ENCODE measurements at places on chromosomes 3 and 15.

GRCh38 chr3:136604961-136605360, 147.2 kb downstream of the STAG1 start:
- no peak for DNase-seq

GRCh38 chr3:122681974-122682409, 1.4 kb downstream of the PARP14 start:
- no peak for DNase-seq

DNA sequence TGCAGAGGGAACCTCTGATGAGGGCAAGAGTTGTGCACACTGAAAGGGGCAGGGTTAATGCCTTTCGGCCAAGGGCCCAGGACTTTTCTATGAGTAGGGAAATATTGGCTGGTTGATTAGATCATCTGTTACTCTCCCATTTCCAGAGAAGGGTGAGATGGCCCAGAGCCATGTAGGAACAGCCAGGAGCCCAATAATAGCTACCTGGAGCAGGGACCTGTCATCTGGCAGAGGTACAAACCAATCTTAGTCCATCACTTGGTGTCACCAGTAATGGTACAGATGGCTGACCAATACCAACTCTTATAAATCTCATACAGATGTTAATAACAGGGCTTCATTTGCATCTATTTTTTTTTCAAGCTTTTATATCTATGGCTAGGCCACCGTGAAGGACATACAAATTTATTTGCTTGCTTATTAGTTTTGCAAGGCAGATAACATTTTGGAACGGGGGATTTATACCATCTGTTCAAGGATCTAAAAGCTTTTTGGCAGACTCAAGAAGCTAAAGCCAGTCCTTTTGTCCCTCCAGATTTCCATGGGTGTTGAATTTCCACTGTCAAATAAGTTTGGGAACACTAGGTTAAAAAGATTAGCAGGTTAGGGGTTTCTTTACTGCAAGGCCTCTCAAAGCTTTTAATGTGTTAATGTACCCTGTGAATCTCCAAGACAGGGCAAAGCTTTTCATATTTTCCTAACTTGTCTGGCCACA, 79.3 kb downstream of the TNIK start:
- no peak for DNase-seq

DNA sequence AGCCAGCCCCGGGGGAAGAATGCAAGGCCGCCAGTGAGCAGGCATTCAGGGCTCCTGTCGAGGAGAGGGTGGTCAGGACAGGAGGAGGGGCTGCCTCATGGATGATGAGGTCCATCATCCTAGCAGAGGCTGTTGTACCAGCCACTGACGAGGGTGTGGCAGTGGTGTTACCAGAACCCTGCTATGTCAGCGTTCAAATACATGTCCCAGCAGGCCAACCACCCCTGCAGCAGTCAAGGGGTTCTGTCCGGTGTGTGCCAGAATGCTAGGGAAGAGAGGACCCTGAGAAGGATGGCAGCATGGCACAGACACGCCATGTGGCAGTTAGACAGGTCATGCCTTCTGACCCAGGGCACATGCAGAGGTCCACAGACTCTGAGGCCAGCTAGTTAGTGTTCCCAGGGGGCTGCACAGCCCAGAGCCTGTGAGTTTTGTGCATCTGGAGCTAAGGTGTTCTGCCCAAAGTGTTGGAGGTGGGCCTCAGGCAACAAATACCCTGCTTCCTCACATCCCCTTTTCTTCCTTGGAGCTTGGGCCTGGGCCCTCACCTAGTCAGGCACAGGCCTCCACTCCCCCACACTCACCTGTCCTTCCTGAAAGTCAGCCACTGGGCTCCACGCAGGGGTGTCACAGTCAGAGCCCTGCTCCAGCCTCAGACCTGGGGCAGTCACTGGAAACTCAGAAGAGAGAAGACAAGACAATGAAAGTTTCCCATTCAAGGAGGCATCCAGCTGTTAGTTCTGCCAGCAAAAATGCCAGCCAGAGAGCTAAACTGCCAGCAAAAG, 7.8 kb downstream of the PAK6 start:
- no peak for DNase-seq

GRCh38 chr3:193780810-193781478, 187.9 kb downstream of the OPA1 start:
- DNase-seq = peak; percentile 16

- no peak for DNase-seq
Observed at GRCh38 chr15:48924528-48925393, 39.0 kb downstream of the SHC4 start.

- DNase-seq = no peak
Observed at GRCh38 chr3:95750097-95750496, 1064.3 kb upstream of the EPHA6 start.

DNA sequence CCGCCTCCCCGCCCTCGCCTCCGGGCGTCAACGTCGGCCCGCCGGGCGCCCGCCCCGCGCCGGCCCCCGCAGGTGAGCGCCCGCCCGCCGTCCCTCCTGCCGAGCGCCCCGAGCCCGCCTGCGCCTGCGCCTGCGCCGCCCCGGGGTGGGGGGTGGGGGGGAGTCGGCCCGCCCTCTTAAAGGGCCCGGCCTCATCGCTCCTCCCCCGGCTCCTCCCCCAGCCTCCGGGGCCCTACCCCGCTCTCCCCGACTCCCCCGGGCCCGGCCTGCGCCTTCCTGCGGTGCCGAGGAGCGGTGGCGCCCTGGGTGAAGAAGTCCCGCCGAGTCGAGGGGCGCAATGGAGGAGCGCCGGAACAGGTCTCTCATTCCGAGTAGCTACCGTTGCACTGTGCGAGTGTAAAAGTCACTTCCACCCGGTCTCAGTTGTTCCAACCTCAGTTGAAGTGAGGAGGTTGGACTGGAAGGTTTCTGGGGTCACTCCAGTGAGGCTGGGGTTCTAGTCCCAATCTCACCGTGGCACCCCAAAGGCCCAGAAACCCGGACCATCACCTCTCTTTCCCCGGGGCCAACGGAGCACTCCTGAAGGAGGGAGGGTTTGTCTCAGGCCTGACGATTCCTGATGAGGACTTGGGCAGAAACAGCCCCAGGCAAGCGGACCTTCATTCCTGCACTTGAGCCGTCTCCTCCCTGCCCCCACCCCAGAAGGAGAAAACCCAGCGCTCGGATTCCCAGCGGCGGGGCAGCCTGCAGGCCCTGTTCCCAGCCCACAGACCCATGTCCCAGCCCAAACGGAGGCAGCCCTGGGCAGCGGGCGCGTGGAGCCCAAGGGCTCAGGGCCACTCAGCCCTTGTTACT, 1.5 kb upstream of the TNK2 start:
- peak; percentile 80 for DNase-seq

GRCh38 chr15:98648654-98649471, 524 bp downstream of the IGF1R start:
- DNase-seq = no peak

DNA sequence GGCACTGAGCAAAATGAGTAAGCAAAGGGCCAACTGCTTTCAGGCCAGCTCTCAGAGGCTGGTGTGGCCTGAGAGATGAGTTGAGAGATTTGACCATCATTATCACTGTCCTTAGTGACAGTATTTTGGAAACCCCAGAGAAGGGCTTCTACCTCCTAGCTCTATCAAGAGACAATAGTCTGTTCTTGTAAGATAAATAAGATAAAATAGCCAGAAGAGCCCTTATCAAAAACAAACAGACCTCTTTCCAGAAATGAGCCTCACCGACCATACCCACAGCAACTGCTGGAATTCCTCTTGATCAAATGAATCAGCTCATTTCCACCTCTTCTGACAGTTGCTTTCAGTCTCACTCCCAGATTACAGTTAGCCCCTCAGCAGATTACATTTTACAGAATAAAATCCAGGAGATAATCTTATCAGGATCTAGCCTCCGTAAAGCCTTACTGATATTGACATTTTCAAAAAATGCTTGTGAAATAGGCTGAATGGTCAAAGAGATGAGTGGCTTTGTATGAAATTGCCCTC, 4.5 kb downstream of the HDC start:
- no peak for DNase-seq

DNA sequence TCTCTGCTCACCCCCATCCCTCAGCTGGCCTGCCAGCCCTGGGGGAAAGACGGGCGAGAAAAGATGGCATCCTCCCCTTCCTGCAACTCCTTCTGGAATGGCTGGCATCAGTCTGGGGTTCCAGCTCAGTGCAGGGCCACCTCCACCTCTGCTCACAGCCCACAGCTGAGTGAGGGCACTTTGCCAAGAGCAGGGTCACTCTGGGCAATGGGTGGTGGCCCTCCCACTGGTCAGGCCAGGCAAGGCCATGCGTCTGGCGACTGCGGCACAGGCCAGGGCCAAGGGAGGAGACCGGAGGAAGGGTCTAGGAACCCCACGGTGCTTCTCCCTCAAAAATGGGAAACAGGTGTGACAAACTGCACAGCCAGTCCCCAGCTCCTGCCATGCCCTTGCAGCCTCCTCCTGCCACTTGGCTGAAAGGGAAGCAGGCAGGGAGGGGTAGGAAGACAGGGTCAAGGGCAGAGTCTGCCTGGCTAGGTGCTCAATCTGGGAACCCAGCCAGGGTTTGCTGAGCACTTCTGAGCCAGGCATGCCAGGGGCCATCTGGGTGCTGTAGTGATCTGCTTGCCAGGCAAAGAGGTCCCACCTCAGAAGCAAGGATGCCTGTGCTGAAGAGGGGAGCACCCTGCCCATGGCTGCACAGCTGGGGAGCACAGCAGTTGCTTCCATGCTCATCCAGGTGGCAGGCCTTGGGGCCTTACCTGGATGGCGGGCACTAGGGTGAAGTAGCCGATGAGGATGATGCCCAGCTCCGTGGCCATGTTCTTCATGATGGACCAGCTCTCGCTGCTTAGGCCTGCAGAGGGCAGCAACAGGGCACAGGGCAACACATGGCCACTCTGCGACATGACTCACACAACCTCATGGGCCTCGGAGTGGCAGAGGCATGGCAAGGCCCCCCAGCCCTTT, 41.2 kb downstream of the PTPN23 start:
- no peak for DNase-seq

DNA sequence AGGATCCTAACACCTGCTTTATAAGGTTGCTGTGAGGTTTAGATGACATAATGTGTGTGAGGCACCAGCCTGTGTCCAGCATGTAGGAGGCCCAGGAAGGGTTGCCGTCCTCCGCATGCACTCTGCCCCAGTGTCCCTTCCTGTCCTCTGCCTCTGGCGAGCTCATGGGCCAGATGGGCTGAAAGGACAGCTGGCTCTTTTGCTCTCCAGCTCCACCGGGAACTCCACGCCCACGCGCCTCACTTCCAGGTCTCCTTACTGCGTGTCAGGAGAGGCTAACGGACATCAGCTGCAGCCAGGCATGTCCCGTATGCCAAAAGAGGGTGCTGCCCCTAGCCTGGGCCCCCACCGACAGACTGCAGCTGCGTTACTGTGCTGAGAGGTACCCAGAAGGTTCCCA, 12.2 kb downstream of the MUC20 start:
- no peak for DNase-seq

DNA sequence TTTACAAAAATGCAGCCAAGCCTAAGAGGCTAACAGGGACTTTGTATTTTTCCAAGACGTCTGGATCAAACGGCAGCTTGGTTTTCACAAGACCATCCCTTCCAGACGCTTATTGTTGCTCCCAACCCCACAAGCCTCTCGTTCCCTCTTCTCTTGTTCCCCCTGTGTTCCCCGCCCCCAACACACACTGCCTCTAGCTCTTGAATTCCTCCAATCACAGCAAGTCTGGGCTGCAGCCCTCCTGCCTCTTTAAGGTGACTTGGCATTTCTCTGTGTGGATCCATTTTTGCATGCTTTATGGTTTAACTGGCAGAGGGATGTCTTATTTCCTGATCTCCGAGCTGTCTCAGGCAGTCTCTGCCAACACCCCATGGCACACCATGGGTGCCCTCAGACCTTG, 182.2 kb downstream of the ABHD5 start:
- DNase-seq = no peak

- no peak for DNase-seq
Observed at GRCh38 chr3:114308830-114309229, 15.0 kb downstream of the TIGIT start.

DNA sequence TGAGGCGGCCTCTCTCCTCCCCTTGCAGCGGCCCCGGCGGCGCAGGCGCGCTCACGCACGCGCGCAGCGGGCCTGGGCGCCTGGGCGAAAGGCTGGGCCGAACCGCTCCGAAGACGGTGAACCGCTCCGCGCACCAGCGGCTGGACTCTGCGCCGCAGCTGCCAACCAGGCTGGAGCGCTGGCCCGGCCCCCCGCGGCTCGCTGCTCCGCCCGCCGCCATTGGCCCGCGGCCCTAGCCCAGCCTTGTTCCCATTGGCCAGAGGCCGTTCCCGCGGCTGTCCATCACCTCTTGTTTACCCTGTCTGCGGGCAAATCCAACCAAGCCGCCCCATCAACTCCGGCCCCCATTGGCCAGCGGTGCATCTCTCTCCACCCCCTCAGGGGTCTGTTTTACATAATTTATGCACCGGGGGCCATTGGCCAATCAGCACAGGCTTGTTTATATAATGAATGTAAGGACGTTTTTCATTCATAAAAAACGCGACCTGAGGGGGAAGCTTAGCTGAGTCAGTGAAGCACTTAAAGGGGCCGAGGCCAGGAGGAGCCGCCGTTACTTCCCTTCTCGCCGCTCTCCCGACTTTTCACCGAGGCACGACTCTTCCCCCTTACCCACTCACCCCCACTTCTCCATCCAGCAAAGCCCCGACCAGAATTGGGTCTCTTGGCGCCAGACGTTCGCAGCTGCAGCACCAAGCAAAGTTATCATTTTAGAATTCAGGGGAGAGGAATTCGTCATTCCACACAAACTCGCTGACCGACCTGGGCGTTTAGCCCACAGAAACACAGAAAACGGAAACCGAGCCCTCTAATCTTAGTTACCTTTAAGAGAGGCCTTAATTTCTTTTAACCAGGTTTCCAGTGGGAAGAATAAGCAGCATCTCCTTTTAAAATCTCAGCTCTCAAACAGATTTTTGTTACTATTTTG, at the start of gene ETV5:
ETV5 (minus strand) TSS at position 149 of the 925 bp plus-strand sequence. CDS start 3,221 bp downstream, outside the sequence.
- DNase-seq = peak; percentile 99

- peak; percentile 23 for DNase-seq
Observed at GRCh38 chr3:170414202-170414663, 4.4 kb upstream of the CLDN11 start.

- no peak for DNase-seq
Observed at GRCh38 chr15:43067717-43068461, 37.9 kb downstream of the UBR1 start.

- DNase-seq = no peak
Observed at GRCh38 chr3:9721015-9721699, 10.4 kb upstream of the BRPF1 start.

DNA sequence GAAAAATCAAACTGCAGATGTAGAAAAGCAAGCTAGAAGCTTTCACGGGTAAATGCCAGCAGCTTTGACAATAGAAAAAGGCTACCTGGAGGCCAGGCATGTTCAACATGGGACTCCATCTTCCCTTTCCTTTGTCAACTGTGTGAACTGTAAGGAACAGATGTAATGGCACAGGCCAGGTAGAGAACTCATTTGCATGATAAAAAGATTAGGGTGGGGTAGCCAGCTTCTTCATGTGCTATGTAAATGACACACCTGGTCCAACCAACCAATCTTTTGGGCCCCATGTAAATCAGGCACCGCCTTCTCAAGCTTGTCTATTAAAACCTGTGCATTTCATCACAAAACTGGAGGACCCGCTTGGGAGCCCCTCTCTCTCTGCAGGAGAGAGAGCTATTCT, 686.5 kb upstream of the GOLIM4 start:
- no peak for DNase-seq

DNA sequence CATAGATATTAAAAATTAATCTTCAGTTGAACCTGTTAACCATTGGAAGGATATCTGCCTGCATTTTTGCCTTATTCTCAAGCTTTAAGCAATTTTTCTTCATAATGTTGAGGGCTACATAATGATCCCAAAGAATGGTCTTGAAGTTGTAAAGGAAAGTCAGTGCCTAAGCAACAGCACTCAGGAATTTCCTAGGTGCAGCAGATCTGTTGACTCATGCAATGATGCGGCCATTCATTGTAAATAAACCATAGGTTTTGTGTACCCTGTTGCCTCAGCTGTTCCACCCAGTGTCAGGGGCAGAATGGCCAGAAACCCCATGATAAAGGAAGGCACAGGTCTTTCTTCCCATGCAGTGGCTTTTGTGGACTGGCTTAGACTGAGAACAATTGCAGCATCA, 78.4 kb upstream of the TRIM42 start:
- peak; percentile 54 for DNase-seq

Data from NCI-H1930 (cell line).